Bone marrow (tissue), 2 donors: ENCODE measurements at places on chromosomes 3 and 15.
A peak's percentile ranks its signal among the peaks of the same experiment; 100 is the strongest.

- DNase-seq, result no peak
Observed at GRCh38 chr3:33103480-33103879, 6.5 kb upstream of the GLB1 start.

- DNase-seq, result no peak
Observed at GRCh38 chr3:71112576-71112975, 471.0 kb downstream of the FOXP1 start.

- DNase-seq, result no peak
Observed at GRCh38 chr15:79724312-79724711, 172.5 kb downstream of the MTHFS start.

DNA sequence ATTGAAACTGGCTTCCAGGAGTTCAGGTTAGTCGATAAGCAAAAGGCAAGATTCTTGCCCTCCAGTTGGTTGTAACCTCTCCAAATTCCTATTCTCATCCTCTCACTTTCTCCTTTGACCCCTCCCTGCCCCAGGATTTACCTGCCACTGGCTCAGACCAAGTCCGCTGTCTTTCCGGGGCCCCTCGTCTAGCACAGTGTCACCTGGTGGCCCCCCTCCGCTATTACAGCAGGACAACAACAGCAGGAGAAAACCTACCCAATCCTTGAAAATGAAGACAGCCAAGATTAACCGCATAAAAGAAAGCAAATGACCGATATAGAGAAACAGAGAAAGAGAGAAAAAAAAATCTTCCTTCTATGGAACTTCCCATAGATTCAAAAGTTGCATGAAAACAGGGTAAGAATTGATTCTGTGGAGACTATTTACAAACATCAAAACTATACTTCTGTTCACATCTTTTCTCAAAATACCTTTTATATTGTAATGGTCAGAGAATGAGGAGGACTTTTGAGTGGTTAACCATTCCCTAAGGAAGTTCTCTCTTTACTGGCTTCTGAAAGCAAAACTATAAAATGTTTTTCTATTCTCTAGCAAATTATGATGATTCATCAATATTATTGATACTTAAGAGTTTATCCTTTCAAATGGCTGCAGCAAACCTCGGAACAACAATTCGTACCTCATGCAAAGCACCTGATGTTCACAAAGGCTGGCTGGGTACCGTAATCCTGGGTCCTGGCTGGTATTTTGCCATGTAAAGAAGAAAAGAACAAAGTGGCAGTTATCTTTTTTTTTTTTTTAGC is 10.0 kb upstream of the ST8SIA2 start:
- no peak for DNase-seq

DNA sequence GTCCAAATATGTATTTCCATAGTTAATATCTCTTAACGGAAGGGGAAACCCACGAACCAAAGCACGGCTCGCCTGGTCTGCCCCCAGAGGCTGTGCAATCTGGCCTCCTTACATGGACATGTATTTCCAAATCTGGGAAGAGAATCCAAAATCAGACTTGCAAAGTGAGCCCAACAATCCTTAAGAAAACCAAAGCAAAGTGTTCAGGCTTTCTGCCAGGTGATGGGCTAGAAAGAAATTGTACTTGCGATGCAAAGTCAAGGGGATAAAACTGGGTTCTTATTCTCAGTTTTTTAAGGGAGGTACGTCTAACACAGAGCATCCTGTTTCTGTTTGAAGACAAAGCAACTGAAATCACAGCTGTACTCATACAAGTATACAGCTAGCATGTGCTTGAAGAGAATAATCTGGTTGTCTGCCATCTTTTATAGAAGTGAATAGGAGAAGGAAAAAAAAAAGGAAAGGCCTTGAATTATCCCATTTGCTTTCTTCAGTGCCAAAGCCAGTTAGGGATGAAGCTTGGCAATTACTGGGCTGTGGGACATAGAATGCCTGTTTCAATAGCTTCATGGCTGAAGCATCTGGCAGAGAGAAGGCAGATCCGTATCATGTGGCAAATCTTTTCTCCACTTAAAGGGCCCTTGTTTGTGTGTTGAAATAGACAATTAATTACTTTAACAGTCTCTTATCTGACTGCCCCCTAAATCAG is 48.4 kb downstream of the LRIG1 start:
- no peak for DNase-seq

DNA sequence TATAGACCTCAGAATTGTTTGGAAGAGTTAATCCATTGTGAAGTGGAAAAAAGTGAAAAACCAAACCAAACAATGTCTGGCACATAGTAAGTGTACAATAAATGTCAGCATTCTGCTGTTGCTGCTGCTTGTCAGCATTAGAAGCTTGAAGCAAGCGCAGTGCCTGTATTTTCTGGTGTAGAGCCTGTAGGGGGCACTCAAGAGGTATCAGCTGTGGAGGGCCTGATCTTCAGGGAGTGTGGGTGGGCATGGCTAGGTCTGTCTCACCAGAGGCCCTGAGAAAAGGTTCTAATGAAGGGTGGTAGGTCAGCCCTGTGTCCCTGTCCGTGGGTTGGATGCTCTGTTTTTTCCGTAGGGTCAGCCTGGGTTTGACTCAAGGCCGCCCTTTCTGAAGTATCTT is 3.6 kb downstream of the ADAMTSL3 start:
- DNase-seq, result no peak

DNA sequence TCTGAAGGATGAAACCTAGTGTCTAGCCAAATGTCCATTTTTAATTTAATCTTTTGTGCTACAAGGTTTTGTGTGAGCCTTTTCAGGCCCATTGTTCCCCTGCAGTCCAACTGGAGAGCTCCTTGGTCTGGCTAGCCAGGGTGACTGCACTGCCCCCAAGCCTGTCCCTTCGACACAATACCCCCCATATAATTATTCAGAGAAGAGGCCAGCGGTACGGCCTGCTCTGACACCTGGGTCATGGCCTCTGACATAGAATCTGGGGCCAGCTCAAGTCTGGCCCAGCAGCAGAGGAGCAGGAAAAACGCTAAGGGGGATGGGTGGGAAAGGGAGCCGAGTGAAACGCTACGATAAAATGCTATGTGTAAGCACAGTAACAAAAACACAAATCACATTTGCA is 64.2 kb upstream of the PYGO1 start:
- DNase-seq, result no peak

GRCh38 chr3:129016720-129017483 is 15.8 kb downstream of the EFCC1 start:
- no peak for DNase-seq

DNA sequence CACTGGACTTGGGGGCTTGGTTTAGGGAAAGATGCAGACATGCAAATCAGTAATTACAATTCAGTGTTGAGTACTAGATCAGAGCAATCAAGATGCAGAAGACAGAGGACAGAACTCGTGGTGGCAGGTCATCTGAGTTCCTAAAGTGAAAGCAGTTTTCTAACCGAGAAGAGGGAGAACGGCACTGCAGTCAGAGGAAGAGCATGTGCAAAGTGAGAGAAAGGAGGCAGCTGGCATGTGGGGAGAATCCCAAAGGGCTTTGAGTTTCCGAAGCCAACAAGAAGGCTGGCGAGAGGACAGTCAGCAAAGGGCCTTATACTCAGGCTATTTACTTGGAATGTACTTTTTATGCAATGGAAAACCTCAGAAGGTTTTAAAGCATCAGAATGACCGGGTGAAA is 87.0 kb downstream of the ANP32A start:
- peak; percentile 33 for DNase-seq

GRCh38 chr3:155745795-155746550 is 1.1 kb upstream of the PLCH1 start:
- DNase-seq, result no peak
